ENCODE measurements at places on chromosomes 11 and 22. TPM values are rescaled to one million over a fixed set of nuclear protein-coding genes. Genes with fewer than 3 reads are reported as not detected.
A peak's percentile ranks its signal among the peaks of the same experiment; 100 is the strongest.

DNA sequence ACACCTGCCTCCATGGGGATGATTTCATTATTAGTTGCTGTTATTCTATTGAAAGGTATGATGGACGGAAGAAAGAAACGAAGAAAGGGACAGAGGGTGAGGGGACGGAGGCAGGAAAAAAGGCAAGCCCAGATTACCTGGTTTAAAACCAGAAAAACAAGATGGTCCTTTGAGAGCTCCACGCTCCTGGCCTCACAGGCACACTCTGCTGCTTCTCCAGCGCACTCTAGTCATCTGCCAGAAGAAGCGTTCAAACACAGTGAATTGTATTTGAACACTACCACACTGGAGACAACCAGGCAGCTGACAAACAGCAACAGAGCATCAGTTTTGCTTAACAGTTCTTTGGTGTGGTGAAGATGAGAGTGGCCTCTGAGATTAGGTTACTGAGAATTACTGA lies 216.9 kb downstream of the CADM1 start:
- H3K4me1 ChIP-seq, result no peaks in the 10 kb centered on the region
- H3K36me3 ChIP-seq, result no peaks in the 10 kb centered on the region
- H3K27ac ChIP-seq, result no peak overlapping the region
- H3K4me3 ChIP-seq, result no peak overlapping the region
- no peak for DNase-seq

- H3K36me3 ChIP-seq, result no peaks in the 10 kb centered on the region
- H3K27ac ChIP-seq, result peak overlapping the region; percentile 79
- H3K27me3 ChIP-seq, result no peaks in the 10 kb centered on the region
- H3K4me3 ChIP-seq, result peak overlapping the region; percentile 81
Measured at GRCh38 chr11:57566005-57566904, 1.2 kb downstream of the UBE2L6 start.

- H3K36me3 ChIP-seq, result no peaks in the 10 kb centered on the region
- peak overlapping the region; percentile 81 for H3K27ac ChIP-seq
- H3K27me3 ChIP-seq, result no peaks in the 10 kb centered on the region
- peak; percentile 47 for DNase-seq
- H3K4me1 ChIP-seq, result peaks cover 24% of the 10 kb centered on the region
Measured at GRCh38 chr11:76629116-76629852, 41.3 kb downstream of the LRRC32 start.

DNA sequence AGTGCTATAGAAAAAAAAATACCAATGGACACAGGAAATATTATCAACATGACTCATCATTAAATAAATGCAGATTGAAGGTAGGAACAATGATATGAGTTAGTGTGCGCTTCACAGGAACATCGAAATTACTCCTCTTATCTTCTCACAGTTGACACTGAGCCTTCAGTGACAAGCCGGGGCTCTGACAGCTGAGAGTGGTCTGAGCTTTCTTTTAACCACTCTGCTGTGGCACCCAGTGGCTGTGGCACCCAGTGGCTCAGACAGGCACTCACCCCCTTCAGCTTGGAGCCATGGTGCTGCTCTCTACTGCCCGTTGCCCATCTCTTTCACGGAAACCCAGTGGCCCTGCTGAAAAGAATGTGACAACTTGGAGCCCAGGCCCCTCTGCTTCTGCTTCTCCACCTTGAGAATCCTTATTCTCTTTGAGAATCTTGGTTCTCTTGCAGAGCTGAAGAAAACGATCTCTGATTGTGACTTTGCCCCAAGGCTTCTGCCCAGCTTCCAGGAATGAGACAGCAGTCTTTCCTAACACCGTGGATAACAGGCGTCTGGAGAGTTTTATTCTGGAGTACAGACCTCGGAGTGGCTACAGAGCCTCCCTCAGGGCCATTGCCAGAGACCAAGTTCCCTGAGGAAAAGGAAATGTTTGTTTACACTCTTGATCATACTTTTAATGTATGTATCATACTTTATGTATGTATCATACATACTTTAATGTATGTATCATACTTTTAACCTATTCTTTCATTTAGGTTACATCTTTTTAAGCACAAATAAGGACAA lies 37.1 kb upstream of the OR8B8 start:
- no peak overlapping the region for H3K4me3 ChIP-seq
- H3K27ac ChIP-seq, result no peak overlapping the region
- no peaks in the 10 kb centered on the region for H3K4me1 ChIP-seq

The SLC22A9 gene
- not detected for total RNA-seq
